ENCODE measurements at places on chromosomes 4 and X.

DNA sequence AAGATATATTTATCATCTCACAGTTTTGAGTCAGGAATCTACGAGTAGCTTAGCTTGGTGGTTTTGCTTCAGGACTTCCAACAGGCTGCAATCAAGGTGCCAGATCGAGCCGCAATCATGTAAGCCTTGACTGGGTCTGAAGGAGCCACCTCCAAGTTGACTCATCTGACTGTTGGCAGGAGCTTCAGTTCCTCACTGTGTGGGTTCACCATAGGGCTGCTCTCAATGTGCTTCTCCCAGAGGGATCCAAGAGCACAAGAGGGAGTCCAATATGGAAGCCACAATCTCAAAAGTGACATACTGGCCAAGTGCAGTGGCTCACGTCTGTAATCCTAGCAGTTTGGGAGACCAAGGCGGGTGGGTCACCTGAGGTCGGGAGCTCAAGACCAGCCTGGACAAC is 26.5 kb downstream of the DCHS2 start:
- no peak for DNase-seq

DNA sequence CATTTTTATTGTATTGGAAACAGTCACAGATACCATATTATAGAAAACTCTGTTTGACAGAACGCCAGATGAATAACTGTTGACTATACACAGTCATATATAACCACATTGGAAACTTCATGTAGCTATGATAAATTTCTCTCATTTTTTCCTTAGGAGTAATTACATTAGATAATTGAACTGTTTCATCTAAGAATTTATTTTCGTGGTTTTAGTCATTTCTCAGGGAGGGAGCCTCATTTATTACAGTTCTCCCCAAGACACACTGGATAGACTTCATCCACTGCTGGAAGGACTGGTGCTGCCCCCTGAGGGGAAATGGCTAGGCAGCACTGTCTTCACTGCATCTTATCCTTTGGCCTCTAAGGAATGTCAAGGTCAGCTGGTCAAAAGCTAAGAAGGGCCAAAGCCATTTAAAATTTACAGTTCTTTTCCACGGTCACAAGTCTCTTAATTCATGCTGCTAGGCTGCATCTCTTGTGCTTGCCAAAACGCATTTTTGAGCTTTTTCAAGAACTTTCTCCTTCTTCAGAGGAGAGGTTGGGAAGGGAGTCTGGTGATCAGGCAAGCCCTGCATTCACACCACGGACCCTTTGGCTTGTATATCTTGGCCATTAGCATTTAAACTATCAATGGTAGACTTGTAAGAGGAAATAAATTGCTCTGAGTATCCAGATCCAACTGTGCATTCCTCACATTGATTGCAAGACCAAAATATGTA is 145.1 kb downstream of the CBR4 start:
- no peak for DNase-seq

DNA sequence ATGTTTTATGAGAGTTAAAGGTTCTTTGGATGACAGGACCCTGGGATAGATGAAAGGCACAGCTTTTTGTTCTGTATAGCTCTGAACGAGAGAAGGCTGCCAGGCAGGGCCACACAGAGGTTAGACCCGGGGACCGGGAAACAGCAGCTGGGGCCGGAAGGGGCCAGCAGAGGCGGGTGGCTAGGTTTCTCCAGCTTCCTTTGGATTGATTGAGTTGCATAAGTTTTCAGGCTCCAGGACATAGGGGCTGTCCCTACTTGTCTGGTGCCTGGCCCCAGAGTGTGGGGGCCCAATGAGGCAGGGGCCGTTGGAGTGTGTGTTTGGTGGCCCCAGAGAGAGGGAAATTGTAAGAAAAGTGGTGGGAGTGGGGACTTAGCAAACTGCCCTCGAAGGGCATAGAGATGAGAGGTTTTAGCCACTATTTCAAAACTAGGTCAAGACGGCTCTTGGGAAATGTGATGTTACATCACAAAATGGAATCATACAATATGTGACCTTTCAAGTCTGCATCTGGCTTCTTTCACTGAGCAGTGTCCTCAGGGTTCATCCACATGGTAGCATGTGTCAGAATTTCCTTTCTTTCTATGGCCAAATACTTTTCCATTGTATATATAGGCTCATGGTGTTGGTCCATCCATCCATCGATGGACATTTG is 3.7 kb downstream of the ZFP92 start:
- DNase-seq, result no peak

DNA sequence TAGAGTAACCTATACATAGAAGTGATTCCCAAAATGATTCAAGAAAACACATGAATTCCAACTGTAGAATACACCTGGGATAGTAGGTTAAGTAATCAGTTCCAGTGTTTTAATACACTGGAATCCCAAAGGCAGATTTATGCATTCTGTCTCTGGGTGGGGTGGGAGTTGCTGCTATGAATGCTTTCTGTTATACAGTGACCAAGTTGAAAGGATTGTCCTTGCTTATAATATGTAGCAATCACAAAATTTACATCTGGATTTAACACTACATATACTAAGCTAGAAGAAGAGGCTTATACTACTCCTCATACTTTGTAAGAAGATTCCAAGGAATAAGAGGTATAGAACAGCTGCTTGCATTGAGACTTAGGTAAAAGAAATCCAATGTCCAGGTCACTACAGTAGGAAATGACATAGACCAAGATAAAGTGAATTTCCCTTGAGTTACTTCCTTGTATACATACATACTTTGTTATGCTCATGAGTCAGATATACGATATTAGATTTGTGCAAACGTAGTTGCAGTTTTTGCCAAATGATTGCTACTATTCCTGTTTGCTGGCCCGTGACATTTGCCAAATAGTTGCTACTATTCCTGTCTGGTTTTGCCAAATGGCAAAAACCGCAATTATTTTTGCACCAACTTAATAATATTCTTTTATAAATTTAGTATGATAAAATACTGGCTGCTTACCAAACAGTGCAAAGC is 210.5 kb upstream of the DIAPH2 start:
- no peak for DNase-seq

DNA sequence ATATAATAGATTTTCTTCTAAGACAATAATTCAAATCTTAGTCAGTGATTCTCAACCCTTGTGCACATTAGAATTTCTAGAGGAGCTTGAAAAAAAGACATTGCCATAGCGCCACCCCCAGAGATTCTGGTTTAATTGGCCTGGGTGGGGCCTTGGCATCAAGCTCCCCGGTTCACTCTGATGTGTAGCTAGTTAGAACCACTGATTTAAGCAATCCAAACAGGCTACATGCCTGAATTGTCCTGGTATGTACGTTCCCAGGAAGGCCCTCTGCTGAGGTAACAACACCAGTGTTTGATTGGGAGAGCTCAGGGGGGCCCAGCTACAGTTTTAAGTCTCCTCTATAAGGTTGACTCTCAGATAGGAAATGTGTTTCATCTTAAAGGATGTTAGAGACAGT is 1.3 kb upstream of the ATP10D start:
- DNase-seq, result no peak

DNA sequence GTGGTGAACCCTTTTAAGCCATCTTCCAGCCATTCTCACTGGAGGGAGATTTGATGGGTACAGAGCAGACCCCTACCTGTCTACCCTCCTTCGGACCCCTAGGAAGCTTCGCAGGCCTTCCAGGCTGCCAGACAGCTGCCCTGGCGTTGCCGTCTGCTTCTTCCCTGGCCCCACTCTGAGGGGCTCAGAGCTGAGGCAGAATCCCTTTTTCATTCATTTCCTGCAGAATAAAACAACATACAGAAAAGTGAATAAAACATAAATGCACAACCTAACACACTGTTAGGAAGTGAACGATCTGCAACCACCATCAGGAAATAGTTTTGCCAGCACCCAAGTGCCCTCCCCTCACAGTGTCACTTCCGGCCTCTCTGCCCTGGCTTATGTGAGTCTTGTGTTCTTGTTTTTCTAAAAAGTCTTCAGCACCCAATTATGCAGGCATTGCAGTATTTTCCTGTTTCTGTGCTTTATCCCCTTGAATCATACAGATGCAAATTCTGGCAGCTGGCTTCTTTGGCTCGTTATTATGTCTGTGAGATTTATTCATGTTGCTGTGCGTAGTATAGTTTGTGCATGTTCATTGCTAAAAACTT is 5.6 kb upstream of the ADD1 start:
- DNase-seq, result peak; percentile 74

DNA sequence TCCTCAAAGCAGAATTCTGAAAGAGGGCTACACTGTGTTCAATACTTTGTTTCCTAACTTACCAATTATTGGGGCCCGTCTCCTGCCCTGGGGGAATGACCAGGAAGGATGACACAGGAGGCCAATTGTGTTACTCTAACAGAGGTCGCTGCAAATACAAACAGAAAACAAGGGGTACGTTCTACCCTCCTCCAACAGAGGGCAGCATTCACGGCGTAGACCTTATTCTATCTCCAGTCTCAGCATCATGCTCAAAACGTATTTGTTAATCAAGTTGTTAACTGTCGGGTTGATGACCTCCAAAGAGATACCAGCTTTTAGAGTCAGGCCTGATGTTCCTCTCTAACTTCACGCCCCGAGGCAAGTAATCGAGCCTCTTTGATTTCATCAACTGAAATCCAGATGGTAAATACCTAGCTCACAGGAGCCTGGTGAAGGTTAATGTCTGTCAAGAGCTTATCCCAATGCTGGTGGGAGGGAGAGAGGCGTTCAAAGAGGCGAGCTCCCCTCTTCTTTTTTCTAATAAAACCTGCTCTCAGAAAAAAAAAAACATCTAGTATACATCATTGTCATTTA is 181.0 kb upstream of the KCNIP4 start:
- no peak for DNase-seq

GRCh38 chr4:124431653-124432192 is 280.8 kb downstream of the ANKRD50 start:
- no peak for DNase-seq

DNA sequence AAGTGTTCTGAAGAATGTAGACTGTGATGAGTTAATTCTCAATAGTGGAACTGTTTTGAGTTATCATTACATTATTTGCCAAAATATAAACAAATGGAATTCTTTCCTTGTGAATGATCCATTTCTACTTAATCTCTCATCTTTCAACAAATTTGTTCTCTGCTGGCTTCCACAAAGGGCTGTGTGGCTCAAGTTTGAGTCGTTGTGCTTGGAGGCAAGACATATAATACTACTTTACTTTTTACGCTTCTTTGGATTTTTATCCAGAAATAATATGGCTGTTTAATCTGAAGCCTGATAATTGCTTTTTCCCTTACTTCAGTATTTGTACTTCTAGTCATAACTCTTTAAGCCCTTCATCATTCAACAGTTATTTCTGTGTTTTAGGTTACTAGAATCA is 169.5 kb downstream of the ARHGAP10 start:
- no peak for DNase-seq

GRCh38 chrX:20352935-20353336 is 86.2 kb upstream of the RPS6KA3 start:
- no peak for DNase-seq

- DNase-seq, result no peak
These were observed 42.3 kb downstream of the NIPAL1 start for GRCh38 chr4:48058617-48059530.

GRCh38 chr4:6492027-6492590 is 19.7 kb upstream of the PPP2R2C start:
- no peak for DNase-seq

DNA sequence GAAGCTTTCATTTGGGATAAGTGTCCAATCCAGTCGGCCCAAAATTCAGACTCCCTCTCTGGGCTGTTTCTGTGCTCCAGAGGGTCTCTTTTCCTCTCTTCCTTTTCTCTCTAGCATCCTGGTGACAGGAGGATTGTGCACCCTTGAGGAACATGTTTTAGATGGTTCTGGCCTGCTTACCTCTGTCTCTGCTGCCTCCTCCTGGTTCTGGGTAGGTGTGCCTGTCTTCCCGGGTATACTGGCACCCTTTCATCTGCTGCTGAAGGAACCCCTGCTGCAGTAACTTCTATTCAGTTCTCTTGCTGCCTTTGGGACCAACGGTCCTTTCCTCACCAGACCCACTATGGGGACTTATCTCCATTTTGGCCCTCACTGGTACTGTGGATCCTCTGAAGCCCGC is 53.2 kb downstream of the HMGB2 start:
- DNase-seq, result no peak

DNA sequence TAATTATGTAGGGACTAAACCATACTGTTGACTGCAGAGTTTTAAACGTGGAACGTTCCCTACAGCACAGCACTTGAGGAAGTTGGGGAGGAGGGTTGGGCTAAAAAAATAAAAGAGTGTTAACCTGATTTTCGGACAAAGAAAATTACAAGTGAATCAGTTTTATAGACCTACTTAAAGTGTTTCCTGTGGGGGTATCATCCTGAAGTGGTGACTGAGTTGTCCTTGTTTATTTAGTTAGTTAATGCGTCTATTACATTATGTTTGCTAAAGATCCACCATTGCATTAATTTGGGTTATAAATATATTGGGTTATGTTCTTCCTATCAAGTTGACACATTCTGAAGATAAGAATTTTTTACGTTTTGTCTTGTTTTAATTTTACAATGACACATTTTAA is 14.7 kb downstream of the UNC5C start:
- DNase-seq, result no peak

DNA sequence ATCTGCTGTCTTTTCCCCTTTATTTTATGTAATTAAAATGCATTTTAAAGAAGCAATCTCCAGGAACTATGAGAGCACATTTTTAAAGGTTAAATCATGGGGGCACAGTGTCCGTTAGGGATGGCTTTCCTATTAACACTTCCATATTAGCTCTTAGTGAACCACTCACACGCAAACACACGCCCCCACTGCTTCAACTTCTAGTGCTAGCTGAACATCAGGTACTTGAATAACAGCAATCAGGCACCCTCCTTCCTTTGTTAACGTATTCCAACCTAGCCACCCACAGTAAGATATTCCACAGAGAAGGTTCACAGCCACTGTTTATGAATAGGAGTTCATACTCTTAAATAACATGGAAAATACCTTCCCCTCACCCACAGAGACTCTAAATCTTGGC is 9.3 kb downstream of the TMEM255A start:
- no peak for DNase-seq

Measured in posterior cingulate gyrus (tissue), 11 donors.